SJSA1 (cell line): ENCODE measurements at places on chromosomes 3 and 15. TPM values are rescaled to one million over a fixed set of nuclear protein-coding genes. Genes with fewer than 3 reads are reported as not detected.

The TAGLN3 gene
- not detected in 2 replicates for total RNA-seq

DNA sequence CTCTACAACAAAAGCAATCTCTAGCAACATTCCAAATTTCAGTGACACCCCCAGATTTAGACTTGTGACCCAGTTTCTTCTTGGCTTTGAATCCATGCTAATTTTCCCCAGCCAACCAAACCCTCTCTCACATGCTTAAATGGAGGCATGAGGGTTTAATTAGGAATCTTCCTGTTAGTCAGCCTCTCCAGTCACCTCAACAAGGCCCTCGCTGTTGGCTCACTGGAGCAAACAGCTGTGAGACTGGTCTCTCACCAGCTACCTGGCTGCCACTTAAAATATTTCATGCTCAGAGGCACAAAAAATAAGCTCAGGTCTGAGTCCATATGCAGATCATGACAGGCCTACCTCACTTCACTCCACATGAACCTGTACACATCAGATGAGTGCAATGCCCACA, 630.4 kb upstream of the ADAMTS9 start:
- no peak for DNase-seq

The FAH gene
- total RNA-seq, result 34.4 and 41.5 TPM in 2 replicates

DNA sequence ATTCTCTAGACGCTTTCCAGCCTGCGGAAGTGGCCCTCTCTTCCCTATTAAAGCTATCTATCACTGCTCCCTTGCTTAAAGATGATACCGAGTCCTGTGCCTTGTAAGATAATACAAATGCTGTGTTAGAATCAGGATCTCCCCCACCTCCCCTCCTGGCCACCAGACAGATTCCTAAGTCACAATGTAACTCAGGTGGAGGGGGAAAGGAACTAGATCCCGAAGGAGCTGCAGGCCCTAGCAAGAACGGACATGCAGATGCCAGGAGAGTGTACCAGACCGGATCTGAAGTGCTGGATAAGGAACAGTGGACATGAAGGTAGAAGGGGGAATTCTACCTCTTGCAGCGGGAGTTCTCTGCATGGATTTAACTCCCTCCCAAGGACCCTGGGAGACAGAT, 230.7 kb upstream of the LYSMD4 start:
- no peak for DNase-seq

The NDN gene
- 41.2 and 41.5 TPM in 2 replicates for total RNA-seq

GRCh38 chr3:15500107-15500724, 21.3 kb downstream of the COLQ start:
- no peak for DNase-seq

GRCh38 chr3:159892801-159893200, 95.8 kb upstream of the IL12A start:
- DNase-seq, result no peak
